Nephron progenitor cell (in vitro differentiated cells): ENCODE measurements at places on chromosomes 13 and 19.

- no peak for DNase-seq
Observed at GRCh38 chr19:23887642-23888041, 27.0 kb upstream of the ZNF726 start.

GRCh38 chr19:7602240-7602934, 6.7 kb downstream of the CAMSAP3 start:
- no peak for DNase-seq

- peak; percentile 100 for DNase-seq
Observed at GRCh38 chr19:4328243-4328990, 10.2 kb downstream of the STAP2 start.

DNA sequence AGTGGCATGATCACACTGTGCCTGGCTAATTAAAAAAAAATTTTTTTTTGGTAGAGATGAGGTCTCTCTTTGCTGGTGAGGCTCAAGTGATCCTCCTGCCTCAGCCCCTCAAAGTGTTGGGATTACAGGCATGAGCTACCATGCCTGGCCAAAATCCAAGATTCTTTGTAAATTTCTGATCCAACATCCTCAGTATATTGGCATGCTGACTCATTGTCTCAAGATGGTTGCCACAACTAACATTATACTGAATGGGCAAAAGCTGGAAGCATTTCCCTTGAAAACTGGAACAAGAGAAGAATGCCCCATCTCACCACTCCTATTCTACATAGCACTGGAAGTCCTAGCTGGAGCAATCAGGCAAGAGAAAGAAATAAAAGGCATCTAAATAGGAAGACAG, 100.0 kb downstream of the KLF5 start:
- no peak for DNase-seq

GRCh38 chr19:2227415-2228156, 8.5 kb downstream of the PLEKHJ1 start:
- no peak for DNase-seq

GRCh38 chr19:40380199-40381037, 9.6 kb downstream of the HIPK4 start:
- no peak for DNase-seq

DNA sequence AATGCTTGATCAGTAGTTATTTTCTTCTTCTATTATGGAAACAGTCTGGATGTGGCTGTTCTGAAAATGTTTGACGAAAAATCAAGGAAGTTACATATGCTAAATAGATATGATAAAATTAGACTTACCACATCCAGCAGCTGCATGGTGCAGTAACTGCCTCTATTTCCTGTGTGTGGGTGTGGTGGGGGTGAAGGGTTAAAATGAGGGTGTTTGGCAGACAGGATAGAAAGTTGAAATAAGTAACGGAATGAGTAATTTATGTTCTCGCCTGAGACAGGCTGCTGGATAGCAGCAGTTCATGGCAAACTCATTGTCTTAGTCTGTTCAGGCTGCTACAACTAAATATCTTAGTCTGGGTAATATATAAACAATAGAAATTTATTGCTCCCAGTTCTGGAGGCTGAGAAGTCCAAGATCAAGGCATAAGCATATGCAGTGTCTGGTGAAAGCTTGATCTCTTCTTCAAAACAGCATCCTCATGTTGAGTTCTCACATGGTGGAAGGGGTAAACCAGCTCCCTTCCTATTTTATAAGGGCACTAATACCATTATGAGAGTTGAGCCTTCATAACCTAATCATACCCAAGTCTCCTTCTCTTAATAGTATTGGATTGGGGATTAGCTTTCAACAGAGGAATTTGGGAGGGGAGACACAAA, 1248.9 kb downstream of the SLITRK5 start:
- no peak for DNase-seq

DNA sequence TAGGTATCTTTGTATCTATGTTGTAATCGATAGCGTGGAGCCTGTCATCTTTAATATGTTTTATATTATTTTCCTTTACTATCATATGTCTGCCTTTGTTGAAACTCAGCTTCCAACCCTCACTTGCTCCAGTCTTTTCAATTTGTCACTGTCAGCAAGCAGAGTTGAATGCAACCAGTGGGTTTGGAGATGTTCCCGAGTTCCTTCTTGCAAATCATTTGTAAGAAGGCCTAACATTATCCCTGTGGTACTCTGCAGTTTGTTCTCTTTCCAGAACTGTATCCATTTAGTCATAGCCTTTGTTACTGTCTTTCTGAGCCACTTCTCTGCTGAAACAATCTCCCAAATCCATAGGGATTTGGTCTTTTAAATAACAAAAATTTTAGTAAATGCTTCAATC, 41.8 kb downstream of the RNASEH2B start:
- no peak for DNase-seq

- DNase-seq, result no peak
Observed at GRCh38 chr19:4115818-4116385, 8.0 kb downstream of the MAP2K2 start.

- no peak for DNase-seq
Observed at GRCh38 chr13:99500839-99501183, 461 bp upstream of the TM9SF2 start.

GRCh38 chr13:44876782-44877324, 112.4 kb downstream of the NUFIP1 start:
- DNase-seq, result peak; percentile 24

- DNase-seq, result no peak
Observed at GRCh38 chr13:46712524-46712923, 84.4 kb downstream of the ESD start.

DNA sequence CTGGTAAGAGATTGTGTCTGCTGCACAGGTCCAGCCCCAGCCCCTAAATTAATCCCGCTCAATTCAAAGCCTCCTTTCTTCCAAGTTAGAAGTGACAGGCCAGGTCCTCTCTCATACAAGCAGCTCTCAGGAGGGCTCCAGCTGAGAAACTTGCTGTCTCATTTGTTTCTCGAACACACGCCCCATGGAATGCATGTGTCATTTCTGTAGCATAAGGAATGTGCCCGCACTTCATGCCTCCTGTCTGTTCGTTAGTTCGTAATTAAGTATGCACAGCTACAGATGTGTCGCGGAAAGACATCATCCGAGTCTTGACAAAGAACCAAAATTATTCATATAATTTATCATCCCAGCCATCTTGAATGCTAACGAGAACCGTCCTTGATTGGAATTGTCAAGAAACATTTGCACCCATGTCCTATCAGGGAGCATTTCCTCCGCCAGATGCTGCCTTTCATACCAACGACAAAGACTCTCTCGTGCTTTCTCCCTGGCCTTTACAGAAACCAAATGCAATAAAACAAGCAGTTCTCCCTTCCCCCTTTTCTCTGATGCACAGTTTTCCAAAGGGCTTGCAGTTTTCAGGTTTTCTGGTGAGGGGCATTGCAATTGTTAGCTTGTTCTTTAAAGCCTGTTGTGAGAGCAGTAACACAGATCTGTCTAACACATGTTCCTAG, 133.5 kb downstream of the UQCRFS1 start:
- DNase-seq, result no peak

- DNase-seq, result no peak
Observed at GRCh38 chr13:30607908-30608307, 9.8 kb upstream of the USPL1 start.

DNA sequence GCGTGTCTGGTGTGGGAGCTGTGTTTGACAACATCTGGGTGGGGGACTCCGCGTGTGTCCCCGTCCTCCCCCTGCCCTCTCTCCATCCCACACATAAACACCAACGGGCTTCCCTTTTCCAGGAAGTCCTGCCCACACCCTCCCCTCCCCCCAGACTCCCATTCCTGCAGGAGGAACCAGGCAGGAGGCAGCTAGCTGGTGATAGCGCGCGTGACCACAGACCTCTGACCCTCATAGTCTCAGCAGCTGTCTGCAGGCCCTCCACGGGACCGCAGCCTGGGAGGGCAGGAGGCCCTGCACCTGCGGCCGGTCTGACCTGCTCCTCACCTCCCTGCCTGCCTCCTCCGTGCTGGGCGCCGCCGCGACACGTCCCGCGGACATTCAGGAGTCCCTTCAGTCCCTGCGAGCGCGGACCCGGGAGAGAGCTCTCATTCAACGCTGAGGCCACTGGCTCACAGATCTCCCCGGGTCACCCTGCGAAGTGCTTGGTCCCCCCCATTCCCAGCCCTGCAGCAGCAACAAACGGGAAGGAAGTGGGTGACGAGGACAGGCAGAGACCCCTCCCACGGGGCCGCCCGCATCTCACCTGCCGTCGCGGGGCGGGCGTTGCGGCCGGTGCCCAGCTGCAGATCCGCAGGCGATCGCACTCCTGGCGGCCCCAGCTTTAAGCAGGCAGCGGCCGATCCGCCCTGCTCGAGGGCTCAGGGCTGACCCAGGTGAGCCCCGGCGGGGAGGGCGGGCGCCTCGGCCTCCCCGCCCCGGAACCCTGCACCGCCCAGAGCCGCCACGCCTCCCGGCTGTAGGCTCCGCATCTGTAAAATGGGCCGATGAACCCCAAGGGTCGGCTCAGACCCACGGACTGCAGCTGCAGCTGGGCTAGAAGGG, 1.1 kb upstream of the ACP5 start:
- peak; percentile 29 for DNase-seq

DNA sequence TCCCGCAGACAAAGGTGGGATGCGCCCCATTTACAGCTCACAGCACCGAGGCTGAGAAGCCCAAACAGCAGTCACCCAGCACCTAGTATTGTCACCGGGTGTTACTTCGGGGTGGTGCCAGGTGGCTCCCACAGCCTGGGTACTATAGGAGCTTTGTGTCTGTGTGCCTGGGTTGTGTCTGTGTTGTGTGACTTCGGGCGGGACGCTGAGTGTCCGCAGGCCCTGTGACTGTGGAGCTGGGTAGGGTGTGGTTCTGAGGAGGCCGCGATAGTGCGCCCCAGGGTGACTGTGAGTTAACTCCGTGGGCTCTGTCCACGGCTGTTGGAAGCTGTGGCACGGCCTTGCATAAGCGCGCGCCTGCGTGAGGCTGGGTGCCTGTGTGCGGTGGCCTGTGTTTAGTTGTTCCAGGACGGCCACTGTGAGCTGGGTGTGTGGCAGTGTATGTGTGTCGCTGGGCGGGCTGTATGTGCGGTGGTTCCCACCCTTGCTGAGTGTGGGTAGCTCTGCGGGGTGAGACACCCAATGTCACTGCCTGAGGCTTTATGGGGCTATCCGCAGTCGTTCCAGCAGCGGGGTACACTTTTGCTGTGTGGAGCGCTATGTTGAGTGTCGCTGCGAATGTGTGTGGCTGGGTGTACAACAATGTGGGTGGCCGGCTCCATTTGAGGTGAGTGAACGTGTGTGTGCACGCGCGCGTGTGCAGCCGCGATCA, 559 bp upstream of the SSBP4 start:
- no peak for DNase-seq

GRCh38 chr13:51793570-51794271, 10.2 kb downstream of the DHRS12 start:
- DNase-seq, result no peak

GRCh38 chr19:47230054-47230920, 712 bp downstream of the BBC3 start:
- DNase-seq, result peak; percentile 75

DNA sequence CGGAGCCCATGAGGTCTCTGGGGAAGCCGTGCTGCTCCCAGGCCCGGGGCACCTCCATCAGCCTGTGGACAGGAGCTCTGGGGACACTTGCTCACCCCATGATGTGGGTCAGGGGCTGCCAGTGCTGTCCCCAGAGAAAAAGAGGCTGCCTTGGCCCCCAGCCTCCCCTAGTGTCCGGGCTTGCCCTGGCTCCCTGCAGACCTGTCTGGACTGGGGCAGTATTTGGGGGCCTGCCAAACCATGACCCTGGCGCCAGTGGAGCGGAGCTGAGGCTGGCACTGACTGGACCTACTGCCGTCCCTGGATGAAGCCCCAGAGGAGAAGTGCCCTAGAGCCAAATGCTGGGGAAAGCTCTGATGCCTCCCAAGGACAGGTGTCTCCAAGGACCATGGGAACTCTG, 30.4 kb downstream of the ELAVL1 start:
- no peak for DNase-seq

DNA sequence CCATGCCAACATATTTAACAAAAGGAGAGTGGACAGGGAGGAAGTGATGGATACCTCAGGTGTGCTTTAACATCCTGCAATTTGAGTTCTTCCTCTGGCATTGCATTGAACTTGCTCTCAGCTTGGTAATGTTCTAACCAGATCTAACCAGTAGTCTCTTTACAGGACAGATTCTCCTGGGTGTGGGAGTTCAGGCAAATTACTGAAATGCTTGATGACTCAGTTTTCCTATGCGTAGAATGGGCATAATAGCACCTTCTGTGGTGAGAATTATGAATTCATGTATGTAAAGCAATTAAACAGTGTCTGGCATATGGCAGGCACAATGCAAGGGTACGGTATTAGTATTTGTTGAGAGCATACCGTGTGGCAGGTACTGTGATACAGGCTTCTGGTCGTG, 3.6 kb downstream of the AKAP11 start:
- DNase-seq, result no peak

- DNase-seq, result no peak
Observed at GRCh38 chr13:113947311-113948033, 26.4 kb downstream of the C13orf46 start.

DNA sequence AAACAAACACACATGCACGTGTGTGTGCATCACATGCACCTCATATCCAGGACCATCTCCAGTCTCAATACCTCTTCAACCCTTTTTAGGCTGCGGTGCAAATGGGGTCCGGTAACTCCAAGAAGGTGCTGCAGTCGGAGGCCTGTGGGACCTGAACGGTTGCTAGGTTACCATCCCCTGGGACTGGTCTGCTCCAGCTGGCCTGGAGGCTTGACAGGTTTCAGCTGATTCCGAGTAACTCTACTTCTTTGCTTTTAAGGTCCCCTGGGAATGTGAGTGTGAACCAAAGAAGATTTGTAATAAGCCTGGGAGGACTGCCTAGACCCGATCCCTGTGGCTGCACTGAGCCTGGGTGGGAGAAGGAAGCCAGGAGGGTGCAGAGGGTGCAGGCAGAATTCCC, 117.5 kb downstream of the CCNA1 start:
- peak; percentile 43 for DNase-seq

- no peak for DNase-seq
Observed at GRCh38 chr13:98921015-98921580, 56.8 kb downstream of the DOCK9 start.
